ENCODE measurements at places on chromosomes 2 and 18.
A peak's percentile ranks its signal among the peaks of the same experiment; 100 is the strongest.

- H3K36me3 ChIP-seq, result no peaks in the 10 kb centered on the region
- H3K4me3 ChIP-seq, result peak overlapping the region; percentile 57
- H3K4me1 ChIP-seq, result peaks cover 6% of the 10 kb centered on the region
These were observed 285.1 kb downstream of the MTX2 start for GRCh38 chr2:176554101-176555048.

- no peak for DNase-seq
- H3K36me3 ChIP-seq, result peaks cover 23% of the 10 kb centered on the region
- peak overlapping the region; percentile 13 for H3K27ac ChIP-seq
- H3K27me3 ChIP-seq, result no peaks in the 10 kb centered on the region
- H3K4me3 ChIP-seq, result no peak overlapping the region
These were observed 83.1 kb upstream of the RBM44 start for GRCh38 chr2:237715459-237715947.

GRCh38 chr18:43389163-43389562 lies 111.9 kb upstream of the SYT4 start:
- H3K27me3 ChIP-seq, result no peaks in the 10 kb centered on the region
- DNase-seq, result no peak
- H3K4me1 ChIP-seq, result no peaks in the 10 kb centered on the region
- H3K36me3 ChIP-seq, result no peaks in the 10 kb centered on the region
- no peak overlapping the region for H3K4me3 ChIP-seq
- H3K27ac ChIP-seq, result no peak overlapping the region

GRCh38 chr2:239303711-239304532 lies 96.9 kb downstream of the HDAC4 start:
- no peaks in the 10 kb centered on the region for H3K27me3 ChIP-seq
- H3K27ac ChIP-seq, result peak overlapping the region; percentile 93
- peaks cover 44% of the 10 kb centered on the region for H3K4me1 ChIP-seq
- DNase-seq, result peak; percentile 88
- H3K36me3 ChIP-seq, result no peaks in the 10 kb centered on the region

- no peaks in the 10 kb centered on the region for H3K36me3 ChIP-seq
- no peaks in the 10 kb centered on the region for H3K27me3 ChIP-seq
- no peak overlapping the region for H3K27ac ChIP-seq
- no peak overlapping the region for H3K4me3 ChIP-seq
These were observed 8.2 kb downstream of the DPP4 start for GRCh38 chr2:162065767-162066166.

DNA sequence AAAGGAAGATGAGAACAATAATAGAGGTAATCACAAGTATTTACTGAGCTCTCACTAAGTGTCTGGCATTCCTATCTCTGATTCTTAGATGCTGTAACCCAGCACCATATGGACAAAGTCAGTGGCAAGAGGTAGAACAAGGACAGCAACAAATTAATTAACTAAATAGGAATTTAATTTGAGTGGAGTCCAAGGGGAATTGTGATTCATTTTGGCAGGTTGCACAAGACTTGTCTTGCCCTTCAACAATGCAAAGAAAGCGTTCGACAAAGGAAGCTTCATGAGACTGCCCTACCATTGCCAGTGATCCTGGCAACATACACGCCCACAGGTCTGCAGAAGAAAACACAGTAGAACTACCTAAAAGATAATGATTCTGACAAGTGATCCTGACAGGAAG lies 221.6 kb downstream of the RBM43 start:
- H3K4me1 ChIP-seq, result peaks cover 3% of the 10 kb centered on the region
- H3K27ac ChIP-seq, result no peak overlapping the region
- no peak overlapping the region for H3K4me3 ChIP-seq
- no peak for DNase-seq
- no peaks in the 10 kb centered on the region for H3K27me3 ChIP-seq

DNA sequence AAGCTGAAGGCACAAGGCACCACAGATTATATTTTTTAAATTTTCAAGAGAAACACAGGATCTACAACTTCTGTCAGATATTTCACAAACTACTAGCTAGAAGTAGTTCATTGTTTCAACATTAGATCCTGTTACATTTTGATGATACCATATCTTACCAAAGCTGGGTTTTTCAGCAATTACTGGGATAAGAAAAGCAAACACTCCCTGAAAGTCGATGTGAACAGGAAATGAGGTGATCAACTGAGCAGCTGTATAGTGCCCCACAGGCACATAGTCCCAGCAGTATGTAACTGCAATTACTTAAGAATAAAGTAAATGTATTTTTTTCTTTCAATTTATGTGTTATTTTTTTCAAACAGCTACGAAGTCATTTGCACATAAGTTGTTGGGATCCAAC lies 103.5 kb downstream of the DNER start:
- H3K27me3 ChIP-seq, result no peaks in the 10 kb centered on the region
- no peaks in the 10 kb centered on the region for H3K36me3 ChIP-seq
- peak; percentile 37 for DNase-seq
- no peak overlapping the region for H3K4me3 ChIP-seq
- H3K27ac ChIP-seq, result no peak overlapping the region

DNA sequence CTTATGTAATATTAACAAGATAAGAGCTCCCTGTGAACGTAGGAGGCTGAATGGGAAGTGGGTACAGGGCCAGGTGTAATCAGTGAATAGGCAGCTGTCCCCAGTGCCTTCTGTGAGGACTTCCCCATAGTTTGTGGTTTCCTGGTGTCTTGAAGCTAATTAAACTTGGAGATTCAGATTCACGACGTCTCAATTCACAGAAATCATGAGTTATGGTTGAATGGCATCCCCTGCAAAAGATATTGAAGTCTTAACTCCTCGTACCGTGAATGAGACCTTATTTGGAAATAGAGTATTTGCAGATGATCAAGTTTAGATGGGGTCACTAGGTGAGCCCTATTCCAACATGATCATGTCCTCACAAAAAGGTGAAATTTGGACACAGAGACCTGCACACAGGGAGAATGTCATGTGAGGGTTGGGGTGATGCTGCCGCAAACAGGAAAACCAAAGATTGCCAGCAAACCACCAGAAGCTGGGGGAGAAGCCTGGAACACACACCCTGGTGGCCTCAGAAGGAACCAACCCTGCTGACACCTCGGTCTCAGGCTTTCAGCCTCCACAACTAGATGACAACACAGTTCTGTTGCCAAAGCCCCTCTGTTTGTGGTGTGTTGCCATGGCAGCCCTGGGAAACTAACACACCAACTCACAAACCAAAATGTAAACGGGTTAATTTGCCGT lies 13.2 kb downstream of the ARL4C start:
- DNase-seq, result no peak
- H3K4me1 ChIP-seq, result no peaks in the 10 kb centered on the region
- H3K27ac ChIP-seq, result no peak overlapping the region
- H3K4me3 ChIP-seq, result no peak overlapping the region

All from SJCRH30 (cell line).